ENCODE measurements at places on chromosomes 6 and 20. TPM values are rescaled to one million over a fixed set of nuclear protein-coding genes. Genes with fewer than 3 reads are reported as not detected.

DNA sequence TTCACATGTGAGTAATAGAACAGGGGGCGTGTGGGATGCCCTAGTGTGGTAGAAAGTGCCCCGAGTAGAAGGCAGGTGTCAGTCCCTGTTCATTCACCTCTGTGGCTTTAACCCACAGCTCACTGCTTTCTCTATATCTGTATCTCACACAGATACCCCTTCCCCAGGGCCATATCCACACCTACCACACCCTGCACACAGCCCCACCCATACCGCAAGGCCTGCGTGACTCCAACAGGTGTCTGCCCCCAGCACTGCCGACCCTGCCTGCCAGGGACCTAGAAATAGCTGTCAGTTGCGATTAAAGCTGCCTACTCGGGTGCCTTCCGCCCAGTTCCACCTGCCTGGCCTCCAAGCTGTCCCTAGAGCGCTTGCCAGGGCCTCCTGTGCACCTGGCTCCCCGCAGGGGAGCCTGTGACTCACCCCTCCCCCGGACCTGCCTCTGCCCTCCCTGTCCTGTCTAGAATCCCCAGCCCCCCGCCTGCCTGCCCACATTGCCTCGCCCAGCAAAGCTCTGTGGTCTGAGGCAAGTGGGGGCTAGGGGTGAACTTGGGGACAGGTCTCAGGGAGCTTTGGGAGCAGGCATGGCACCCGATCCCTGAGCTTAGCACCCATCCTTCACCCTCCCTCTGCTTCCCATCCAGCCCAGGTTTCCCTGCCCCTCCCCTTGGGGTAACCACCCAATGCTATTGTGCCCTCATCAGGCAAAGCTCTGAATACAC, 38.3 kb upstream of the ID1 start:
- DNase-seq = no peak
- peak overlapping the region; percentile 75 for H3K27ac ChIP-seq
- H3K27me3 ChIP-seq = no peaks in the 10 kb centered on the region
- no peaks in the 10 kb centered on the region for H3K4me1 ChIP-seq

DNA sequence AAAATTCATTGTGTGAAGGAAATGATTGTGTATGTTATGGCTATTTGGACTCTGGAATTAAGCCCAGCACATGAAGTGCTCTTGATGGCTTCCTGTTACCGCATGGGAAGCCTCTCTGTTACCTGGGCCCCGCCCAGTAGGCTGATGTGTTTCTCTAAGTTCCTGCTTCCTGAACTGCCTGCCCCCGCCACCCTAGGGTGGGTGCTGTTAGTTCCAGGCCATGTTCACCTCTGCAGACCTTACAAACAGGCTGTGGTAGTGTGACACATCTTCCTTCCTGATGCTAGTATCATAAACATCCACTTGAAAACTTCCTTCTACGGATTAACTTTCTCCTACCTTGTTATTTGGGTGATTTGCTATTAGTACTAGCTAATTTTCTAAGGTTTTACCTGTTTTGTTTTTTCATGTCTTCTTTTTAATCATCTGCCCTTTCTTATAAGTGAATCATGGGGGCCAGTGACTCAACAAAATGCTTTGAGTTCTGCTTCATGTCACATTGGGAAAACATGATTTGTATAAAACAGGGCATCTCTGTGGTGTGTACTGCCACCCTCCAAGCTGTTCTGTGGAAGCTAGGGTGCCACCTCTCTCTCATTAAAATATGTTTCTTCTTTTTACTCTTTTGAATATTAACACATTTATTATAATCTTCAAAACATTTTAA, 40.6 kb downstream of the SH3BGRL2 start:
- H3K36me3 ChIP-seq = no peaks in the 10 kb centered on the region
- no peaks in the 10 kb centered on the region for H3K4me1 ChIP-seq
- H3K27ac ChIP-seq = peak overlapping the region; percentile 86

DNA sequence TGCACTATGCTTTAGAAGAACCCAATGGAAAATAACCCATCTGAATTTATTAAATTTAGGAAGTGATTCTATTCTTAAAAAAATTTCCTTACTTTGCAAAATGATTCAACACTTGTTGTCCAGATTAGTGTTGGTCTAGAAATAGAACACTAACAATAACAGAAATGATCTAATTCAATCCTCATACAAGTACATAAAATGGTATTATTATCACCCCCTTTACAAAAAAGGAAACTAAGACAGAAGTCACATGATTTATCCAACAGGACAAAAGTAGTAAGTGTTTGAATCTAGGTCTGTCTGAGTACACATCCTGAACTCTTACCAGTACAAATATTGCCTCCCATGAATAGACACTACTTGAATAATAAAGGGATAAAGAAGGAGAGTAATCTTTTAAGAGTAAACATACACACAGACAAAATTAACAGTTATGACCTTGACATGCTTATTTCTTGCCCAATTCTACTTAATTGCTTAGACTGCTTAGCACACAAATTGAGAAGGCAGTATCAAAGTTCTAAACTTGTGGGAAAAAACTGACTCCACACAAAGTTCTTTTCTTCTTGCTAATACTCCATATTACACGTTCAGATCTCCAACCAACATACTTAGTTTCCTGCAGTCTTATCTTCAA, 195.4 kb upstream of the RUNX2 start:
- no peaks in the 10 kb centered on the region for H3K4me1 ChIP-seq
- H3K4me3 ChIP-seq = no peak overlapping the region
- H3K36me3 ChIP-seq = no peaks in the 10 kb centered on the region
- no peaks in the 10 kb centered on the region for H3K27me3 ChIP-seq
- no peak for DNase-seq

GRCh38 chr6:168102315-168102985, 23.4 kb upstream of the FRMD1 start:
- H3K27me3 ChIP-seq = no peaks in the 10 kb centered on the region
- H3K27ac ChIP-seq = no peak overlapping the region
- no peak overlapping the region for H3K4me3 ChIP-seq

GRCh38 chr6:56663344-56663743, 20.7 kb upstream of the DST start:
- no peaks in the 10 kb centered on the region for H3K27me3 ChIP-seq
- DNase-seq = no peak
- no peaks in the 10 kb centered on the region for H3K36me3 ChIP-seq
- H3K4me3 ChIP-seq = no peak overlapping the region
- H3K4me1 ChIP-seq = no peaks in the 10 kb centered on the region
- no peak overlapping the region for H3K27ac ChIP-seq

CDH26 gene
- total RNA-seq = 1.7 TPM

DLK2 gene
- not detected for total RNA-seq

SIRPD gene
- not detected for total RNA-seq

TFAP2A gene
- total RNA-seq = not detected

TBC1D32 gene
- total RNA-seq = 16.5 TPM

CASP8AP2 gene
- 19.0 TPM for total RNA-seq

DNMT3B gene
- 0.85 TPM for total RNA-seq
